GM20000 (cell line): ENCODE measurements at places on chromosomes 4 and X.

- no peak for DNase-seq
Measured at GRCh38 chrX:45847961-45848360, 647.3 kb upstream of the DIPK2B start.

- no peak for DNase-seq
Measured at GRCh38 chr4:20408611-20409010, 156.9 kb downstream of the SLIT2 start.

DNA sequence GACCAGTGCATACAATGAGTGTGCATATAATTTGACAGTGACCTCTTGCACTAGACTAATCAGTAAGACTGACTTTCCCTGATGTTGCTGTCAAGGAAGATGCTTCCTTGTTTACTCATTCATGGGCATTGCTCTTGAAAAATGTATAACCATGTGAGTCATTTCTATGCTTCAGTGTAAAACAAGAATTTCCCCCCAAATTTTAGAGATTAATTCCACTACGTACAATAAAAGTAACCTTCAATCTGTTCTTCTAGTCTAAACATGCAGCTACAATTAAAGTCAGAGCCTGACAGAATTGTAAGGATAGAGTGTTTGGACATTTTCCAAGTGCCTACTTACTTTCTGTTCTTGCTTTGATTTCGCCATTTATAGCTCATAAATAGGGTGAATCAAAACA, 935.7 kb downstream of the RAPGEF2 start:
- DNase-seq, result no peak

GRCh38 chr4:40206426-40206825, 9.6 kb downstream of the RHOH start:
- no peak for DNase-seq

DNA sequence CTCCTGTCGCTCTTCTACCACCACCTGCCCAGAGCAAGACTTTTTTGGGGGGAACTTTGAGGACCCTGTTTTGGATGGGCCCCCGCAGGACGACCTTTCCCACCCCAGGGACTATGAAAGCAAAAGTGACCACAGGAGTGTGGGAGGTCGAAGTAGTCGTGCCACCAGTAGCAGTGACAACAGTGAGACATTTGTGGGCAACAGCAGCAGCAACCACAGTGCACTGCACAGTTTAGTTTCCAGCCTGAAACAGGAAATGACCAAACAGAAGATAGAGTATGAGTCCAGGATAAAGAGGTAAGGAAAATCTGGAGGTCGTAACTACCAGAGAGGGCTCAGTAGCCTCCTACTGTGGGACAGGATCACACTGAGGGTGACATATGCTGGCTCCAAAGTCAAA, 364.5 kb downstream of the MAPK10 start:
- DNase-seq, result no peak

GRCh38 chr4:181294421-181294820, 948.8 kb upstream of the TENM3 start:
- DNase-seq, result no peak

- no peak for DNase-seq
Measured at GRCh38 chr4:74541667-74542066, 96.7 kb downstream of the AREG start.

- no peak for DNase-seq
Measured at GRCh38 chr4:102094481-102094880, 250.8 kb downstream of the SLC39A8 start.

- peak; percentile 21 for DNase-seq
Measured at GRCh38 chr4:170497112-170497511, 407.4 kb upstream of the AADAT start.

DNA sequence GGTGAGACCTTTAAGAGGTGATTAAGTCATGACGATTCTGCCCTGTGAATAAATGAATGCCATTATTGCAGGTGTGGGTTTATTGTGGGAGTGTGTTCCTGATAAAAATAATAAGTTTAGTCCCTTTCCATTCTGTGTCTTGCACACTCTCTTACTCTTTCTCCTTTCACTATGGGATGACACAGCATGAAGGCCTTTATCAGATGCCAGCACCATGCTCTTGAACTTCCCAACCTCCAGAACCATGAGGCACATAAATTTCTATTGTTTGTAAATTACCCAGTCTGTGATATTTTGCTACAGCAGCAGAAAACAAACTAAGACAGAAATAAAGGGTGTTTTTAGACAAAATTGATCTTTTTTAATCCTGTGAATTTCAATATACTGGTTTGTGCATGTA, 10.5 kb downstream of the SFRP2 start:
- no peak for DNase-seq

- no peak for DNase-seq
Measured at GRCh38 chr4:92100975-92101374, 202.8 kb upstream of the GRID2 start.

- DNase-seq, result peak; percentile 16
Measured at GRCh38 chr4:56426273-56426672, 9.1 kb downstream of the PPAT start.

GRCh38 chrX:39133971-39134370, 332.7 kb downstream of the MID1IP1 start:
- no peak for DNase-seq

DNA sequence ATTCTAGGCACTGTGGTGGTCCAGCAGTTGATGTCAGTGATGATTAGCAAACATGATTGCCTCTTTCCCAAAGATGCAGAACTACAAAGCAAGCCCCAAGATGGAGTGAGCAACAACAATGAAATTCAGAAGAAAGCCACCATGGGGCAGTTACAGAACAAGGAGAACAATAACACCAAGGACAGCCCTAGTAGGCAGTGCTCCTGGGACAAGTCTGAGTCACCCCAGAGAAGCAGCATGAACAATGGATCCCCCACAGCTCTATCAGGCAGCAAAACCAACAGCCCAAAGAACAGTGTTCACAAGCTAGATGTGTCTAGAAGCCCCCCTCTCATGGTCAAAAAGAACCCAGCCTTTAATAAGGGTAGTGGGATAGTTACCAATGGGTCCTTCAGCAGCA, 365.3 kb downstream of the MAPK10 start:
- DNase-seq, result no peak

DNA sequence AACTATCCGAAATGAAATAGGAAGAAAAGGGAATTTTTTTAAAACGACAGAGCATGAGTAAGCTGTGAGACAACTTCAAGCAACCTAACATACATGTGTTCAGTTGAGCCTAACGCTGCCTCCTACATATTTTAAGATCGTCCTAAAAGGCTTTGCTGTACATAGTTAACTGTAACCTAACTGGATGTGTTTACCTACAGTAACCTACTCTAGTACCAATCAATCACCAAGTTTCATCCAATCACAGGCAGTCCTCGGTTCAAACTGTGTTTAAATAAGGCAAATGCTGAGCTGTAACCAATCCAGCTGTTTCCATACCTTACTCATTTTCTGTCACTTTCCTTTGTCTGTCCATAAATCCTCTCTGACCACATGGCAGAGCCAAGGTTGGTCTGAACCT, 17.1 kb downstream of the RCHY1 start:
- no peak for DNase-seq

DNA sequence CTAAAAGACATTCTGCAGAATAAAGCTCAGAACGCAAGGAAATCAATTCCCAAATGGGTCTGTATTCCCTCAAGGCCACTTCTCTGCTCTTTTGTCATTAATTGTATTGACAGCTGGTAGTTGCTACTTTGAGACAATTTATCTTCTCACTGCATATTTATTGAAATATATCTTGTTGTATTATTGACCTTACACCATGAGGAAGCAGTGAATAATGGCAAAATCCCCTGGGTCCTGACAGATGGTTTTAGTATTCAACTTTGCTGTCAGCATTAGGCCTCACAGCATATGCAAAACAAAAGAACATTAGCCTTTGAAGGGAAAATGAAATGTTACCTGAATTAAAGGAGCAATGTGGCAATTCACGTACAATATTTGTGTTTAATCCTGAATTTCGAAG, 406.1 kb upstream of the TRAM1L1 start:
- no peak for DNase-seq

DNA sequence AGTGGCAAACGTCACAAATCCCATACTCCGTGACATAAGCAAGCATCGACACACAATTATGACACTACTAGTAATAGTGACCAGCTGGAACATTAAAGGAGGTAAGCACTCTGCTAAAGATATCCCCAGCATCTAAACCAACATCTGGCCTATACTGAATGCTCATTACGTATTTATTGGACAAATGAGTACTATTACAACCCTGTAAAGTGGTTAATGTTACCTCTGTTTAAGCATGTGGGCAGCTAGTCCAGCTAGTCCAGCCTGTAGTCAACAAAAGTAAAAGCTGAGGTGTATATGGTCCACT, 419 bp upstream of the RPGR start:
- no peak for DNase-seq

- no peak for DNase-seq
Measured at GRCh38 chr4:687048-687970, 1.6 kb downstream of the SLC49A3 start.

GRCh38 chr4:119643306-119644042, 14.9 kb upstream of the PDE5A start:
- no peak for DNase-seq

DNA sequence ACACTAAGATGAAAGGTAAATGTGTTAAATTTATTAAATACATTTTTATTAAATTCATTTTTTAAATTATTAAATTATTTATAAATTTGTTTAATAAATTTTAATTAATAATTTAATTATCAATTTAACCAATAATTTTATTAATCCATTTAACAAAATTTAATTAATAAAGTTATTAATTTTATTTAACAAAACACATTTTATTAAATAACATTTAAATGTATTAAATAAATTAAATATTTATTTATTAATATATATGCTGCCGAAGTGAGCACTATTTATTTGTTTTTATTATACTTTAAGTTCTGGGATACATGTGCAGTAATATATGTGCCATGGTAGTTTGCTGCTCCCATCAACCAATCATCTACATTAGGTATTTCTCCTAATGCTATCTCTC, 719.5 kb downstream of the TRIML1 start:
- DNase-seq, result no peak

- no peak for DNase-seq
Measured at GRCh38 chrX:24154490-24155034, 5.0 kb downstream of the ZFX start.

DNA sequence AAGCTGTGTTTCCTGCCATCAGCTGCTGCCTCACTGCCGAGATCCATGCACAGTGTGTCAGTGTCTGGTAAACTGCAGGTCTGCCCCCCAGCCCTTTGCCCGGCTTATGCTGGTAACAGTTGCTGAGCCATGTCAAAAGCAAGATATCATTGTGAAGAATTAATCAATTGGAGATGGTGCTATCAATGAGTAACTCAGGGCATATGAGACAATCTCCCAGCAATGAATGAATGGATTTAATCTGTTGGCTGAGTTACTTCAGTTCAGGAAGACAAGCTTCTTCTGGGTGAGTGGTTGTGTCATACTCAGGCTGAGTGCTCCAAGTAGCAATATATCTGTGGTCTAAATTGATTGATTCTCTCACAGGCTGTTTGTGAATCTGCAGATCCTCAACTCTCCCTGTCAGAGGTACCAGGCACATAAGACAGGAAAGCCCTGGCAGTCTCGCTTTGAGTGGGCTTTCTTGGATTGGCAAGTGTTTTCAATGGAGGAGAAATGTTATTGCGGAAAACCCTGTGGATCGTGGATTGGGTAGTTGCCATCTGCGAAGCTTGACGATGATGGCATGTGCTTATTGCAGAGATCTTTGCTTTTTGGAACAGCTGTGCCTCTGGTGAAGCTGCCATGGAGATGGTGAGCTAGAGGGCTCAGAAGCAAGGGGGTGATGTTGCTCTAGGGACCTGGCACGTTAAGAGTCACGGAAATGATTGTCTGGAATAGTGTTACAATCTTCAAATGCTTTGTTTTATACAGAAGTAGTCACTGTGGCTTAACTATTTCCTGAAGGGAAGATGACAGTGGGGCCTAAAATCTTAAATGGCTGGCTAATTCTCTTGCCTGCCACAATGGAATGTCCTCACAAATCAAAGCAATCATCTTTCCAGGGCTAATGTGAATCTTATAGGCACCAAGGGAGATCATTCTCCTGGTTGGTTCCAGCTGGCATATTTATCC, 147.6 kb upstream of the TBC1D9 start:
- no peak for DNase-seq

- DNase-seq, result no peak
Measured at GRCh38 chr4:10046471-10046870, 25.2 kb upstream of the SLC2A9 start.

GRCh38 chr4:16119981-16120380, 36.2 kb upstream of the PROM1 start:
- DNase-seq, result no peak

DNA sequence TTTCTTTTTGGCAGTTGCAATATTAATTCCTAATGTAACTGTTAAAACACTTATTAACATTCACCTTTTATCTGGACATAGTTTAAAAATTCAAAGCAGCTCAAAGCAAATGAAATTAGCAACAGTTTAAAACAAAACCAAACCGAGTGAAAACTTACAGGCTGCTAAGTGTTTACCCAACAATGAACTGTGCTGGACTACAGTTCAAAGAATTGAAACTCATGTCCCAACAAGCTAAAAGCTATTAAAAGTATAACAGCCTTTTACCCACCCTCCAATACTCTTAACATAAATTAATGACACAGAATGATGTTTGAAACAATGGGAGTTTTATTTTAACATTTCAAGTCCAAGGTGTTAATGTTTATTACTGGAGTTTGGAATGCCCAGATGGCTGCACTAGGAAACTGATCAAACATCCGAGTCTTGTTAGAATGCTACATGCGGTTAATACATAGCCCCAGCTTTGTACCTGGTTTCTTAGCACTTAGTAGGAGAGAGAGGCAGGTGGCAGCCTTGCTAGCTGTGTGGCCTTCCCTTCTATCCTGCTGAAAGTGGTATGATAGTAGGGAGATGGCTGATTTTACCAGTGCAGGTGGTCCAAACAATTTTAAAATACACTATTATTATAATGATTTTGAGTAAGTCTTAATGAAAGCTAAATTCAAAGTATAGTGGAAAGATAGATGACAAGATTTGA, 21.1 kb upstream of the FRYL start:
- DNase-seq, result no peak

- DNase-seq, result no peak
Measured at GRCh38 chr4:53005149-53005546, 143.0 kb downstream of the RASL11B start.

DNA sequence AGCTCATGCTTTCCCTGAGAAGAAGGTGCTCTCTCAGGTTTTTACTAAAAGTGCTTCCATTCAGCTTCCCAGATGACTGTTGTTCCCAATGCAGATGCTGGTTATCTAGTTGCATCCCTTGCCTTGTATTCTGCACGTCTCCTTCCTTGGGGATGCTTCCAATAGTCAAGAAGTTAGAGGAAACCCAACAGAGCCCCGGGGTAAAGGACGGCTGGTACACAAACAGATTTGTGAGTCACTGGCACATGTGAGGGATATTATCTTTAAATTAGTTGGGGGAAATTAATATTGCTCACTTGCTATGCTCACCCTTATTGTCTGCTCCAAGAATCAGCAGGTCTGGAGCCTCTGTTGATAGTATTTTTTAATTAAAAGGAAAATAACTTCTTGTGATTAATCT, 465.2 kb upstream of the BOD1L1 start:
- DNase-seq, result no peak

GRCh38 chr4:176981551-176981950, 188.8 kb upstream of the VEGFC start:
- no peak for DNase-seq

- no peak for DNase-seq
Measured at GRCh38 chrX:153416781-153417450, 5.6 kb downstream of the ZFP92 start.

GRCh38 chr4:924107-925096, 7.7 kb downstream of the GAK start:
- DNase-seq, result peak; percentile 75
